Nephron progenitor cell (in vitro differentiated cells): ENCODE measurements at places on chromosomes 12 and 14.

DNA sequence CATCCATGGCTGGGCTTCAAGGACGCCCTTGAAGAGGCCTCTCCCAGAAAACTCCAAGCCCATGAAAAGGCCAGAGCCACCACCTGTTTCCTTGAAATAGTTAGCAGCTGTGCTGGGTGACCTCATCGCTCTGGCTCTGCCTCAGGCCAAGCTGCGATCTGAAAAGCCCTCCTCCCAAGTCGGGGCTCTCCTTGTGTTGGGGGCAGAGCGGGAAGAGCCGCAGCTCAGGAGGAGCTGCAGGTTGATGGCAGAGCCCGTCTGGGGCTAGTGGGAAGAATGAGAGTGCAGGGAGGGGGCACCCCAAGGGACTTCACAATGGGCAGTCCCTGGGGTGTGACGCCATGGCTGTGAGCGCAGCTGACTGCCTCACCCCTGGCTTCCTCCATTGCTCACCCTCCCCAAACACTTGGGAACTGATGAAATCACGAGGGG is 50.0 kb upstream of the STON2 start:
- no peak for DNase-seq

DNA sequence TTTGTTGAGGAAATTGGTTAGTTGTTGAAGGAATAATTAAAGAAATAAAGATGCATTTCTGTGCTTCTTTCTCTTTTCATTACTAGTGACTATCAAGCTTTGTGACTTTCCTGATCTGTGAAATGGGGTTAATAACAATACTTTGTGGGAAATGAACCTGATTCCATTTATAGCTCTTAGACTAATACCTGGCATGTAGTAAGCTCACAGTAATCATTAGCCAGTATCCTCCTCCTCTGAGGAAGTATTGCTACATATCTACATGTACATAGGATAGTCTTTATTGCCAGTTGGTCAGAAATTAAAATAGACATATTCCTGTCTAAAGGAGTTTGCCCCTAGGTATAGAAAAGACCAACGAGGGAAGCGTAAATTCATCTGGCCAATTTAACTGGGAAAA is 1.8 kb upstream of the CCDC198 start:
- DNase-seq, result no peak

DNA sequence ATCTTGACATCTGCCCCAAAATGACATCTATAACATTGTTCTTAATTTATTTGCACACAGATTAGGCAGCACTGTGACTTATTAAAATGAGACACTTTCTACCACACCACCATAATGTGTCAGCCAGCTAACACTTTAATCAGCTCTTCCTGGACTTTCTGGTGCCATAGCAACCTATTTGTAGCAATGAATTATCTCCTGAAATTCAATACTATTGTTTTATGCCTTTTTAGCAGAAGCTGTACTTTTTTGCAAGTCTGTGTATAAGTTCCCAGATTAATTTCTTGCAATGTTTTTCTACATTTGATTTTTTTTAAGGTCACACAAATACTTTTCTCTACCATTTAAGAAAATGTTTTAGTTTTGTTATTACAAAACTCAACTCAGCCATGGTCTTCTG is 72.8 kb upstream of the SAV1 start:
- no peak for DNase-seq

- DNase-seq, result no peak
Measured at GRCh38 chr14:44531658-44532057, 24.6 kb upstream of the FSCB start.

GRCh38 chr14:75605916-75606315 is 27.5 kb downstream of the FLVCR2 start:
- DNase-seq, result no peak
